ENCODE measurements at places on chromosomes 4 and X.

DNA sequence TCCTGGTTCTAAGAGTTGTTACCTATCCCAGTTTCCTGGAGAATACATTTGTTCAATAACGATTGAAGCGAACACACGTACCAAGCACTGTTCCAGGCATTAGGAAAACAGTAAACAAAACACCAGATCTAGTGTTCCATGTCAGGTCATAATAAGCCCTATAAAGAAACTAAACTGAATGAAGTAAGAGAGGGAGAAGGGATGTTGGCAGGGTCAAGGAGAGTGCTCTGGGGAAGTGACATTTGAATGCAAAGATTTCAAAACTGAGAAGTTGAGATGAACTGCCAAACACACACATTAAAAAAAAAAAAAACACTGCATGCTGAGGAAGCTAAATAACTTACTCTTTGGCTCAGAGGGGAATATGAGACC, 14.4 kb upstream of the ENAM start:
- no peak for DNase-seq

DNA sequence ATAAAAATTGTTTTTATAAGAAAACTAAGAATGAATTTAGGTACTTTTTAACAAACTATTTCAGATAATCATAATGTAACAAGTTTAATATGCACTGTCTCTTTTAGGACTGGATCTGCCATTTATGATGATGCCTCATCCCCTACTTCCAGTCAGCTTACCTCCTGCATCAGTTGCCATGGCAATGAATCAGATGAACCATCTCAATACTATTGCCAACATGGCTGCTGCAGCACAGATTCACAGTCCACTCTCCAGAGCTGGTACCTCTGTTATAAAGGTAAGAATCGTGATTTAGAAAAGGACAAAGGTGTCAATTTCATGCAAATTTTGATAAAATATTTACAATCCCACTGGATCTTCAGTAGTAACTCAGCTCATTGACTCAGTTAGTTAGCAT, 566.2 kb downstream of the DACH2 start:
- DNase-seq: no peak

DNA sequence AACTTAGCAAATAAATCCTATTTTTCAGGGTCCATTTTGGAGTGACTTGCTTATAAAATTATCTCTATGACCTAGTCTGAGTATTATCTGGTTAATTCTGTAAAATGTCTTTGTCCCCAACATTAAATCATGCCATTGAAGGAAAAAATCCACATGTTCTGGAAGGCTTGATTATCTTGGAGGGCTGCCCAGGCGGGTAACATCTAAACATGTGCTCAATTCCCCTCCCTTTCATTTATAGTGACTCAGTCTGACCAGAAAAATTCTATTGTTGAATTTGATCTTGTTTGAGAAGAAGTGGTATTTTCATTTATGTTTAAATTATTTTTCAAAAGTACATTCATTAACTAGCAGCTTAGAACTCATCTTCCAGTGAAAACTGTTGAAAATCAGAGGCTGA, 55.4 kb upstream of the SLC10A7 start:
- no peak for DNase-seq

DNA sequence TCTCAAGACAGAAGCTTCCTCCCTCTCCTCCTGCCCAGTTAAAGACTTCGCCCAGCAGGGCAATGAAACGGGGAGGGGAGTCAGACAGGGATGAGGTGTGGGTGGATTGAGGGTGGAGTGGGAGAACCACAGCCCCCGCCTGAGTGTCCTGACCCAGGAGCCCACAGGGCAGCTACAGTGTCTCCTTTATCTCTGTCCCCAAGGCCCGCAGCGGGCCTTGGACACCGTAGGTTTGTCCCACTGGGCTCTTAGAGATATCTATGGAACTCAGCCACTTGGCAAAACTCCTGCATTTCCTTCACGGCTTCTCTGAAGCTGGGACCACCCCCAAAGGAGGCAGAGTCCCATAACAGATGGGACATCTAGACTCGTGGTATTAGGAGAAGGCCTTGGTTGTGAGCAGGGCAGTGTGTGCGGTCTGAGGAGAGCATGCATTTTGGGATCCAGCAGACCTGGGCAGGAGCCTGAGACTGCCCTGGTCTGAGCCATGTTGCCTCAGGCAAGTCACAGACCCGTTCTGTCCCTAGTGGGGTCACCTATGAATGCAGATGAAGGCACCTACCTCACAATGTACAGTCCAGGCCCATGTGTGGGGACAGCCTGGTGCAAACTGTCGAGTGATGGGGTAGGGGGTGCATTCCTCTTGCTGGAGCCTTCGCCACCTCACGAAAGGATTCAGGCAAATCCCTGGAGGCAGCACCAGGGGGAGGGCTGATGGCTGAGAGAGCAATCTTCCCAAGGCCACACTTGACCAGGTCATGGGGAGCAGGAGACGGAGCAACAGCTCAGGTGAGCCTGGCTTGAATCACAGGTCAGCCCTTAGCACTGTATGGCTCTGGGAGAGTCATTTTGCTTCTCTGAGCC, 225.7 kb upstream of the PSAPL1 start:
- DNase-seq: no peak

- no peak for DNase-seq
These were observed 7.8 kb upstream of the RRAGB start for GRCh38 chrX:55709735-55710134.

All from stimulated activated CD4-positive, alpha-beta T cell treated with anti-CD3 and anti-CD28 coated beads, TNF-alpha, amount 100 ng/mL, for 48 hours (primary cell).